ENCODE measurements at places on chromosomes 1 and 21. TPM values are rescaled to one million over a fixed set of nuclear protein-coding genes. Genes with fewer than 3 reads are reported as not detected.

DNA sequence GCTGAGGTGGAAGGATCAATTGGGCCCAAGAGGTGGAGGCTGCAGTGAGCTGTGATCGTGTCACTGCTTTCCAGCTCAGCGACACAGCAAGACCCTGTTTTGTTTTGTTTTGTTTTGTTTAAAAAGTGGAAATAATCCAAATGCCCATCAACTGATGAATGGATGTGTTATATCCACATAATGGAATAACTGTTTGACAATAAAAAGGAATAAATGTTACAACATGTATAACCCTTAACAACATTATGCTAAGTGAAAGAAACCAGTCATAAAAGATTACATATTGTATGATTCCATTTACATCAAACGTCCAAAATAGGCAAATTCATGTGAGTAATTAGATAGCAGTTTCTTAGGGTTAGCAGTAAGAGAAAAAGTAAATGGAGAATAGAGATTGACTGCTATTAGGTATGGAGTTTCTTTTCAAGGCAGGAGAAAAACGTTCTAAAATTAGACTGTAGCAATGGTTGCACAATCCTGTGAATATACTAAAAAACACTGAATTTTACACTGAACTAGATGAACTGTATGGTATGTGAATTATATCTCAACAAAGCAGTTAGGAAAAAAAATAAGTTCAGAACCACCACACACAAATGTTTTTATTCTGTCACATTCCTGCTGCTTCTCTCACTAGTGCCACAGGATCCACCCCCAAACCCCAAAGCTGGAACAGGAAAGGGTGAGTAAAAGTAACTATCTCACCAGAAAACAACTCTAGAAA, 15.7 kb downstream of the FOXJ3 start:
- H3K4me3 ChIP-seq, result no peak overlapping the region
- H3K4me1 ChIP-seq, result peaks cover 57% of the 10 kb centered on the region
- H3K27ac ChIP-seq, result no peak overlapping the region
- no peak for DNase-seq

- peaks cover 4% of the 10 kb centered on the region for H3K4me1 ChIP-seq
- DNase-seq, result no peak
- H3K27ac ChIP-seq, result no peak overlapping the region
- peaks cover 30% of the 10 kb centered on the region for H3K36me3 ChIP-seq
- no peak overlapping the region for H3K4me3 ChIP-seq
Measured at GRCh38 chr1:203706444-203706843, 58.5 kb upstream of the LAX1 start.

- no peaks in the 10 kb centered on the region for H3K36me3 ChIP-seq
- H3K27me3 ChIP-seq, result peaks cover 26% of the 10 kb centered on the region
- no peak for DNase-seq
- H3K4me3 ChIP-seq, result no peak overlapping the region
Measured at GRCh38 chr1:970242-970972, 4.1 kb downstream of the PLEKHN1 start.

RHBDL2 gene
- 0.80 TPM for total RNA-seq
